ENCODE measurements at places on chromosomes 13 and 19.

GRCh38 chr13:33119856-33120543, 103.8 kb downstream of the KL start:
- DNase-seq, result no peak

- DNase-seq, result no peak
Observed at GRCh38 chr19:4113398-4114088, 10.4 kb downstream of the MAP2K2 start.

- no peak for DNase-seq
Observed at GRCh38 chr13:112711528-112712265, 21.9 kb downstream of the ATP11A start.

- no peak for DNase-seq
Observed at GRCh38 chr19:36152019-36152351, 262 bp downstream of the COX7A1 start.

GRCh38 chr13:80083853-80084676, 256.9 kb downstream of the SPRY2 start:
- no peak for DNase-seq

GRCh38 chr13:86569974-86570373, 770.8 kb upstream of the SLITRK6 start:
- no peak for DNase-seq

DNA sequence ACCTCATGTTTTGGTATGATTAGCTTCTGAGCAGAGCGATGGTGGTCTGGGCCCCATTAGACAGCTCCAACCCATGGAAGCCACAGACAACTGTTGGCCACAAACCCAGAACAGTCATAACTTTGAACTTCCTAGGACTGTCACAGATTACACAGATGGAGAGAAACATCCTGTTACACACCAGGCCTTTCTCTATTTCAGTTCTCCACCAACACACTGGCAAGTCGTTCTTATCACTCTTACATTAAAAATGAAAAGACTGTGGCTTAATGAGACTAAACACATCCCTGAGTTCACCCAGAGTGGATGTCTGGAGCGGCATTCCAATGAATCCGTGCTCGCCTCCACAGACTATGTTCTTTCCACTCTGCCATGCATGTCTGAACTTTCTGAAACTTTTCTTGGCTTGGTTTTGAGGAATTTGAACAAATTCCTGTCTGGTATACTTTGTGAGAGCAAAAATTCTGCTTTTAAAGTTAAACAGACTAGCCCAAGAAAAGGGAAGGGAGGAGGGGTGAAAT, 109.1 kb downstream of the NALCN start:
- DNase-seq, result no peak

DNA sequence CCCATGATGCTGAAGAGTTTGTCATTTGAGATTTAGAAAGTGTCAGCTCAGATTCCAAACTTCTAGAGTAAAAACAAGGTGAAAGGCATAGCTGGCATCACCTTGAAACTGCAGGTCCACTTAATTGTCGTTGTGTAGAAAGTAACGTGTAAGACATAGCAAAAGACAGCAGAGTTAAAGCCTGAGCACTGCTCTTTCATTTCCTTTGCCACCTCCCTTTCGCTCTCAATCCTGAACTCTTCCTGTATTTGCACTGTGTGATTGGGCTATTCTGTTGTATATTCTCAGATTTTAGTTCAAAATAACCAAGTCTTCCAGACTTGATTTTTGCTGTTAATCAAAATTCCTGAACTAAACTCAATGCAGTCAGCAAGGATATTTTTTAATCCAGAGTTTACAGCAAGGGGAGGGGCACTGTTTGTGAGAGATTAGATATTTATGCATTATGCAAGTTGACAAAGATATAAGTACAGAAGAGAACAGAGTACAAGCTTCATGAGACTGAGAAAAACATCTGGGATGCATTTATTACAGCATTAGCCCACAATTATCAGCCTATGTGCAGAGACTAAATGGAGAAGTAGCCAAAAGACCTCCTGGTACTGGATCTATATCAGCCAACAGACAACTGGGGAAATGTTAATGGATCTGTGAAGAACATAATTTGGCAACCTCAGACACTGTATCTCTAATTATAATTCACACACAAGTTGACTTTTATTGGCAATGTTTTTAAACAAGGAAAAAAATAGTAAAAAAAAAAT, 328.6 kb downstream of the SUCLA2 start:
- DNase-seq, result no peak
